Breast epithelium (tissue), 4 donors: ENCODE measurements at places on chromosomes 2 and 18. TPM values are rescaled to one million over a fixed set of nuclear protein-coding genes. Genes with fewer than 3 reads are reported as not detected.

CDH19 gene
- total RNA-seq = 12.9 TPM

CXCR4 gene
- total RNA-seq = 25.8 TPM

SLC38A11 gene
- 2.2 TPM for total RNA-seq

PAIP2B gene
- 6.9 TPM for total RNA-seq

HOXD4 gene
- total RNA-seq = 1.9 TPM

G6PC2 gene
- total RNA-seq = not detected

UGT1A4 gene
- not detected for total RNA-seq

SPATA3 gene
- not detected for total RNA-seq

RGPD8 gene
- 40.0 TPM for total RNA-seq

CFAP53 gene
- 0.80 TPM for total RNA-seq

ANKRD30BL gene
- not detected for total RNA-seq

BCL11A gene
- 6.2 TPM for total RNA-seq

CNDP2 gene
- 81.0 TPM for total RNA-seq

DSG4 gene
- not detected for total RNA-seq

DTNA gene
- total RNA-seq = 17.9 TPM

PLB1 gene
- 5.6 TPM for total RNA-seq

CDKL4 gene
- total RNA-seq = not detected

MOGAT1 gene
- 0.98 TPM for total RNA-seq

CLIP4 gene
- 76.8 TPM for total RNA-seq

UGT1A3 gene
- not detected for total RNA-seq

HOXD12 gene
- total RNA-seq = not detected

DYNAP gene
- total RNA-seq = not detected

ABCG5 gene
- not detected for total RNA-seq

ZFP36L2 gene
- total RNA-seq = 111 TPM

GPR75 gene
- 3.2 TPM for total RNA-seq

TUBA4A gene
- total RNA-seq = 48.8 TPM

CGREF1 gene
- 16.4 TPM for total RNA-seq

NOL4 gene
- not detected for total RNA-seq

TEX44 gene
- not detected for total RNA-seq

UGT1A8 gene
- total RNA-seq = not detected

ITPRID2 gene
- total RNA-seq = 170 TPM

LHCGR gene
- total RNA-seq = 0.66 TPM

MBP gene
- total RNA-seq = 32.4 TPM

LYG2 gene
- total RNA-seq = not detected

GRB14 gene
- 2.5 TPM for total RNA-seq

DYSF gene
- 15.7 TPM for total RNA-seq

CHRND gene
- not detected for total RNA-seq

MC2R gene
- not detected for total RNA-seq

STEAP3 gene
- total RNA-seq = 52.2 TPM

DNAH6 gene
- total RNA-seq = 3.0 TPM

HJURP gene
- 0.33 TPM for total RNA-seq

ERFE gene
- 0.98 TPM for total RNA-seq

FAP gene
- total RNA-seq = 14.4 TPM

IL36RN gene
- total RNA-seq = not detected

ASXL3 gene
- 3.4 TPM for total RNA-seq

FOXI3 gene
- not detected for total RNA-seq

VPS4B gene
- 34.1 TPM for total RNA-seq

TAF4B gene
- 16.8 TPM for total RNA-seq
